Activated T-cell treated with anti-CD3 and anti-CD28 coated beads for 48 hours (primary cell): ENCODE measurements at places on chromosomes 5 and 9.

GRCh38 chr5:603081-603998, 8.8 kb upstream of the CEP72 start:
- DNase-seq, result no peak

DNA sequence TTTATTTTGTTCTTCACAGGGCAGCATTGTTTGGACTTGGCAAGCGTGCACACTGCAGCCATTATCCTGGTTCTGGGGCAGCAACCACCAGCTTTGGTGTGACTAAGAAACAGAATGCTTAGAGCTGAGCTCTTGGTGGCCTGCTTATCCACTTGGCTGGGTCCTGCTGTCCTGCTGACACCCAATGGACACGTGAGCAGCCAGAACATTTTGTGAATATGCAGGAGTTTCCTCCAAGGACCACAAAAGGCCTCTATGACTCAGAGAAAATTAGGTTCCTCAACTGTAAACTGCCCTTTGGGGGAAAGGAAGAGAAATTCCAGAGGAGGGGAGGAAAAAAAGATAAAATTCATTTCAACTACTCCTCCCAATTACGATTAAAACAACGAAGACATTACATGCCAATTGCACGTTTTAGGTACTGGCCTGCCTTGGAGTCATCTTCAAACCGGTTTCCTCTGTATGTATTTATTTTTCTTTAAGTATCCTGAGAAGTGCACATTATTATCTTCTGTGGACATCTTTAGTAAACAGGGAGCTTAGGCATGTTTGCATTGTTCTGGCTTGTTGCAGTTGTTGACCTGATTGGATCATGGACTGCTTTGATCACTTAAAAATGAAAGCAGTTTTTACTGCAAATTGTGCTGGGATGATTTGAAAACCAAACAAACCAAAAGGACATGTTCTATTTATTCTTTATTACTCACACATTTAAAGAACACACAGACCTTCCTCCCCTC, 82.3 kb upstream of the TLE4 start:
- no peak for DNase-seq

DNA sequence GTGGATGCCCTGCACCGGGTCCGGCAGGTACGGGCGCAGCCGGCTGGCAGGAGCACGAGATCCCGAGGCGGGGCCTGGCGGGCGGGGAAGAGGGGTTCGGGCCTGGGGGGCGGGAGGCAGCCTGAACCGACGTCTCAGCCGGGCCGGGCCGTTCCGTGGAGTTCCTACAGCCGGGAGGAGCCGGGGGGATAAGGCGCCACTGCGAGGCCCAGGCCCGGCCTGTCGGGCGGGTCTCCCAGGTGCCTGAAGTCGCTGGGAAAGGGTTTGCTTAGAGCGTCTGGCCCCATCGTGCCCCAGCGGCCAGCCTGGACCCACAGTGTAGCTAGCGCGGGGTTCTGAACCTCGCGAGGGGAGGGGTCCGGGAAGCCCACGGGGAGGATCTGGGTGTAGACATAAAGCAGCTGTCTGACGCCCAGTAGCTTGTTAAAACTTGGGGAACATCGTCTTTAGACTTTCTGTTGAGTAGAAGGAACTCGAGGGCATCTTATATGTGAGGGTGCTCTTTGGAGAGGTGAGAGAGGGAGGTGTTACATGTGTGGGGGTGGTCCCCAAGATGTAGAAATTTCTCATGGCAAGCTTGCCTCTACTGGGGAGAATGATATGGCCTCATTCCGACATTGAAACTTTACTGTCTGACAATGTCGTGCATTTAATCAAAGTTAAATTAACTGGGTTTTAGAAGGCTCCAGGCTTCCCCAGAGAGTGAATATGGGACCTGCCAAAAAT, 524 bp downstream of the FUBP3 start:
- DNase-seq, result no peak

DNA sequence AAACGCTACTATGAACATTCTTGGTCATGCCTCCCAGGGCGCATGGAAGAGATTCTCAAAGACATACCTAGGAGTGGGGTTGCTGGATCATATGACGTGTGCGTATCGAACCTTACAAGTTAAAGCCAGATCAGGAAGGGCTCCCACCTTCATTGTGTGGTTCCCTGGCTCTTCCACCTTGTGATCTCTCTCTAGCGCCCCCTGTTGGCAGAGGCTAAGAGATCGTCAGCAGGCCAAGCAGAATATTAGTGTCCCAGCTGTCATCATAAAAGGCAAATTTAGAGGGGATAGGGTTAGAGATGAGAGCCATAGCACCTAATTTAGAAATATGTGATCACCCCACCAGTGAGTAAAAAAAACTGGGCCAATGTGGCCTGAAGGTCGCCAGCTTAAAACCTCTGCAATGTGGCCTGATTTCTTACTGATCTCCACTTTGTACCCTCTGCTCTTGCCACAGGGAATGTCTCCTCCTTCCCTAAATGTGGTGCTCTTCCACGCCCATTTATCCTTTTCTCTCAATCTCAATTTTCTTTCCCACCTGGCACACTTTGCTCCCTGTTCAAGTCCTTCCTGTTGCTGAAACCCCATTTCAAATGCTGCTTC, 91.7 kb upstream of the SHB start:
- peak; percentile 48 for DNase-seq

DNA sequence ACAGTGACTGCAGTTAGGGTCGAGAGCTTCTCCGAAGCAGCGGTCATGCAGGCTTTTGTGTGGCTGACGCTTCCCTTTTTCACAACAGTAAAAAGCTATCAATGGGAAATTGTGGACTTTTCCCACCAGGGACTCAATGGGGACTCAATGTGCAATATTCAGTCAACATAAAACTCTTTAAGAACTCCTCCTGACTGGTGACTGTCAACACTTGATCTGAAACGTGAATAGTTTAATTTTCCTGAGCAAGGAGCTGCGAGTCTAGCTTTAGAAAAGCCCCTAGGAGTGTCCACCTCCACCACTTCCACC, 28.7 kb downstream of the EXOC3 start:
- DNase-seq, result no peak

- DNase-seq, result no peak
Observed at GRCh38 chr9:83432104-83432627, 106.0 kb downstream of the FRMD3 start.

DNA sequence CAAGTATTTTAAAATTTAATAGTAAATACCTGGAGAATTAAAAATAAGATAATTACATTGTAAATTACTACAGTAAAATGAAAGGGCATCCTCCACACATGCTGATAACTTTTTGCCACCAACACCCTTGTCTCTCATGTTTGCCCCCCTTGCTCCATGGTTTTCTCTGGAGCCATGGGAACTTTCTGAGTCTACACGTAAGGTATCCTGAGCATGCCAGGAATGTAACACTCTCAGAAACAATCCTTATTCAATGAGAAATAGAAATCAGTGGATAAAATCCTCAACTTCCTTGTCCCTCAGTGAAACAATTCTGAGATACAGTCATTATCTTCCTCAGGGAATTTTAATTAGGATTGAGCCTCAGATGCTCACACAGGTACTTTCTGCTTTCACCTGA, 108.9 kb downstream of the IZUMO3 start:
- DNase-seq, result no peak

DNA sequence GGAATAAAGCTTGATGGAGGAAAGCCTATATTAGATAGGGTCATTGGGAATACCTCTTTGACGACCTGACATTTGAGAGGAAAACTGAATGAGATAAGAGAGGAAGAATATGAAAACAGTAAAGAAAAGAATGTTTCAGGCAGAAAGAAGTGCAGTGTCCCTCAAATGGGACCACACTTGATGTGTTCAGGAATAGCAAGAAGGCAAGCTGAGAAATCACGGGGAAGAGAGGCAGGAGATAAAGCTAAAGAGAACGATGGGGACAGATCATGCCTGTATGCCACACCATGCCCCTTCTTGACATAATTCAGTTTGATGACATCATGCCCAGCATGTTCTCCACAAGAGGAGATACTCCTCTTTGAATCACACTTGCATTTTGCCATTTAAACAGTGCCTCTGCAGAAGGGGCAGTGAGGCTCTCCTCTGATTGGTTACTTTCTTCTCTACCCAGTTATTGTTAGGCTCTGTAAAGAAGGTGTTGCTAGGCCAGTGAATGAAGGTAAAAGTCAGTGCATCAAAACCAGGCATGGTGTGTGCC, 7.6 kb downstream of the AP3S1 start:
- DNase-seq, result no peak

GRCh38 chr9:86741311-86742208, 205.7 kb downstream of the GAS1 start:
- no peak for DNase-seq

- no peak for DNase-seq
Observed at GRCh38 chr9:75464726-75465125, 376.4 kb downstream of the OSTF1 start.

DNA sequence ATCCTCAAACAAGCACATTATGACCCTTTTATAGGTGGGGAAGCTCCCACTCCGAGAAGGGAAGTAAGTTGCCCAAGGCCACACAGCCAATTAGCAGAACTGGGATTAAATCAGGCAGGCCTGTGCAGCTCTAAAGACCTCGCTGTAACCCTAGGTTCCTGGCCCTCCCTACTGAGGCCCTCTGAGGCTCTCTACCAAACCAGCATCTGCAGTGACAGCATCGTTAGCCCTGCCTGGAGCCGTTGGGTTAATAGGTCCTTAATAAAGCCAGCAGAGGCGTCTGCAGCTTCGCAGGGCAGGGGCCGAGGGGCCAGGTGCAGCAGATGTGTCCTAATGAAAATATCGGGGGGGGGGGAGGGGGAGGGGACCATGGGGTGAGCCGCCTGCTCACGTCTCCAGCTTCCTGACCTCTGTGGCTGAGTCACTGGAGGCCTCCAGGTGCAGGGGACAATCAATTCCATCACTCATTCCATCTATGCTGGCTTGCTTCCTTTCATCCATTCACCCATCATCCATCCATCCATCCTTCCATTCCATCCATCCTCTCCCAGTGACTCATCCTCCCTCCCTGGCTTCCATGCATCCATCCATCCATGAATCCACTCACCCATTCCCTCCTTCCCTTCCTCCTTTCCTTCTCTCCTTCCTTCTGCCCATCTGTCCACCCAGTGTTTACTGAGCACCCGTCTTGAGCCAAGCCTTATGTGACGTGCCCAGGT, 203.9 kb downstream of the C9orf50 start:
- no peak for DNase-seq

DNA sequence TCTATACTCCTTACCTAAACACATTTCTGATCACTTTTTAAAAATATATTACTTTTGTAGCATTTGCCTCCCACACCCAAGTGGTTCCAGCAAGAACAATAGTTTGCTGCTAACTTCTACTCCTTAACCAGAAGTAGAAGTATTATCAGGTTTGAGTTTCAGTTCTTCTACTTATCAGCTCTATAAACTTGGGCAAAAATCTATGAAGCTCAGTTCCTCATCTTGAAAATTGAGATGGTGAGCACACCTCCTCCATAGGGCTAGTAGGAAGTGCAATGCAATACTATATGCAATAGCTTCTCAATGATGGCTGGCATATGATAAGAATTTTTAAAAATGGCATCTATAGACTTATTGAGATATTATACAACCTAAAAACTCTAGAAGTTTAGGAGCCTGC, 283.7 kb downstream of the TLR4 start:
- DNase-seq, result no peak

DNA sequence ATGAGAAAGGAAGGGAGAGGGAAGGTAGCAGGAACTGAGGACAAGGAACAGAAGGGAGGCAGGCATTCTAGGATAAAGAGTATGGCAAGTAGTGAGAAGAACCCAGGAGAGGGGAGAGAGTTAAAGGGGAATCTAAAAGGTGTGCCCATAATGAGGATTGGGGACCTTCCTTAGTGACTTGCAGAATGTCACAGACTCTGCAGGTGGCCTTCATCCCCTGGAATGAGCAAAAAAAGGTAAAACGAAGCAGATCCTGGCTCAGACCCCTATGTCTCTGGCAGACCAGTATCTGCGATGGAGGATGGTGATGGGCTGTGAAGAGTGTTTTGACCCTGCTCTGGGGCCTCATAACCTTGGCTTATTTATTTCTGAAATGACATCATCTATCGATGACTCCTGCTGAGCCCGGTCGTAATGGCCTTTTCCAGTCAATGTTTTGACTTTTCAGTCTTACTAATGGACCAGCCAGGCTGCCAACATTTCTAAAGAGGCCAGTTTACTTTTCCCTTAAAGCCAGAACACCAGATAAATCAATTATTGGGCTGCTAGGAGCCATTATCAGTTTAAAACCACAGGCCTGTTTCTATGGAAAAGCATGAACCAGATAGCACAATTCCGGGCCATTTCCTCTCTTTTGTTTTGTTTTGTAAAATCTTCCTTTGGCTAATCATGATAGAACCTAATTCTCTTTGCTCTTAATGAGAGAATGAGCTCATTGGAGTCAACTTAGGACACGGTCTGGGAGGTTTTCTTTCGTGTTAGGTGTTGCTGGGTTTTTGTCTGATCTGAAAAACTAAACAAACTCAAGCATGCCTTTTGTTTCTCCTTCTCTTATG, 3.1 kb downstream of the TMOD1 start:
- DNase-seq, result no peak

DNA sequence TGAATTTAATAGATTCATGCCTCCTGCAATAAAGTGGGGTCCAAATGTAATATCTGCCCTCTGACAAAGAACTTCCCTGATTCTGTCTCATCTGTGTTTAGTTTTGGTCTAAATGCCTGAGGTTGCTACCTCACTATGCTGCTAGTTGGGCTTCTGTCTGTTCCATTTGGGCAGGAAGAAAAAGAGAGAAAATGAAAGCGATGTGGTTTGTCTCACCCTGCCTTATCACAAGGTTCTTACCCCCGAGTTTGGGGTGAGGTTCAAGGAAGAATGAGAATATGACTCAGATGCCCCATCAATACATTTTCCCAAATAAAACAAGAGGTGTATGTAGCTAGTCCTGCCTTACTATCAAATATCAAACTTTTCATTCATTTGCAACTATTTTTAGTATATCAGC, 132.1 kb upstream of the MTAP start:
- DNase-seq, result no peak

- no peak for DNase-seq
Observed at GRCh38 chr5:14869233-14869632, 2.3 kb downstream of the ANKH start.

DNA sequence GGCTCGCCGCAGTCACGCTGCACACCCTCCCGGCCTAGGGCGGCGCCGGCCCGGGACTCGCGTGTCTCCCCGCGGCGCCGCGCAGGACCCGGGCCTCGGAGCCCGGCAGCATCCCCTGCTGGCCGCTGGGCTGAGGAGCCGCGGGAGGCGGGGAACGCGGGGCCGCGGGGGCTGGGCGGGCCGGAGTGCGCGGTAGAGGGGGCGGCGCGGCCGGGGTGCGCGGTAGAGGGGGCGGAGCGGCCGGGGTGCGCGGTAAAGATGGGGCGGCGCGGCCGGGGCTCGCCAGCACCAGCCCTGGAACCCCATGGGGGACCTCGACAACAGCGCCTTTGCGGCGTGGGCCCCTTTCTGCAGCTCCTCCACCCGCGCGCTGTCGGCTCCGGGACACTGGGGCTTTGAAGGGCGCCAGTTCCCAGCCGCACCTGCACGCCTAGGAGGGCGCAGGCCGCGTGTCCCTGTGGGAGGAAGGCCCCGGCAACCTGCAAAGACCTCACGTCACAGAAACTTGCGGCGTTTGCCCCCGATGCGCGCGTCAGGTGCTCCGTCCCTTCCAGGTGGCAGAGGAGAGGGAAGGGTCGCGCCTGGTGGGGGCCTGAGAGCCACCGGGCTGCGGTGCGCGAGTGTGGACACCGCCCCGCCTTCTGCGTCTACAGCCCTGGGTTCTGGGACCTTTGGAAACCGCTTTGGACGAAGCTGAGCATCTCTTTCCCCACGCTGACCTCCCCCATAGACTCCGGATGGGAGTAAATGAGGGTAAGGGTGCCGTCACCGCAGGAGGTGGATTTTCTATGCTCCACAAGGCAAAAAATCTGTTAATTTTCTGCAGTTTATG, 49.6 kb downstream of the NSUN2 start:
- DNase-seq, result peak; percentile 31

- DNase-seq, result no peak
Observed at GRCh38 chr9:89175828-89176261, 2.8 kb downstream of the SHC3 start.
